Neural crest cell (in vitro differentiated cells): ENCODE measurements at places on chromosomes 4 and X. TPM values are rescaled to one million over a fixed set of nuclear protein-coding genes. Genes with fewer than 3 reads are reported as not detected.

ODAPH gene
- total RNA-seq, result not detected in 2 replicates

PSAPL1 gene
- not detected in 2 replicates for total RNA-seq

ADH6 gene
- total RNA-seq, result not detected in 2 replicates

DNA sequence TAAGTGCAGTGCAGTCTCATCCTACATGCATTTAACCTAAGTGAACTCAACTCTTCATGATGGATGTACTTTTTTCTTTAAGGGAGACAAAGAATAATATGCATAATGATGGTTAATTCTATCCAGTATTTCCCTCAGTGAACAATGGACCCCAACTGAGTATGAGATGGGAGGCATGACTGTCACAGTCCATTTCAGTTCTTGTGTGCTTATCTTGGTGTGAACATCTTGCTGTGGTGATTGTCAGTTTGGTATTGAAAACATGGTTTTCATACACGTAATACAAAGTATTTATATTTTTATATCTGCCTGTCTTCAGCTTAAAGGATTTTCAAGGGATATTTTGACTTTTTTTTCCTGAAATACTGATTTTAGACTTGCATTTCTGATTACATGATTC lies 72.0 kb upstream of the NDUFC1 start:
- no peak for DNase-seq

DNA sequence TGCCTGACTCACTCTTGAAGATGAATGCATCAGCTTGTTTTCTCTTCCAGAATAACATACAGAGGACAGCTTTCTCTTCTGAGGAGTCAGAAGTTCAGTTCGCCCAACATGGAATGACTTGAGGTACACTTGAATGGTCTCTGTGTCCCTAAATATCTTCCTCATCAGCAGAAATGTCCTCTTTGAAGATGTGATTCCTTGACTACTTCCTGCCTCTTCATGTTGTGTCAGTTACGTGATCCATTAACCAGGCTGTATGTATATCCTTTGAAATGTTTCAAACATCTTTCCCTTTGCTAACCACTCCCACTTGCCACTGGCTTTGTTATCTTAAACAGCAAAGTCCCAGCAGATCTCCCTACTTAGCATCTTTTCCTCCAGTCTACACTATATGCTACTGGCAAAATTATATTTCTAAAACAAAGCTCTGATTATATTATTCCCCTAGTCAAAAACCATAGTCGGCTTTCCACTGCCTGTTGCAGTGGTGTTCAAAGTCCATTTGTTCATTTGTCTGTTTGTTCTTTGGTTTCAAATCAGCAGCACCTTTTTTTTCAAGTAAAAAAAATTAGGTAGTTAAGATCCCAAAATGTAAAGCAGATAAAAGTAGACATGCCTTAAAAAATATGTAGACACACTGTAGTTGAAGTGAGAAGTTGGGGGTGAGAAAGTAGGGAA lies 82.1 kb upstream of the PAK3 start:
- no peak for DNase-seq

GRCh38 chrX:141175786-141176185 lies 1.1 kb downstream of the LDOC1 start:
- DNase-seq, result no peak
